Heart left ventricle (tissue), 16 donors: ENCODE measurements at places on chromosomes 2 and 18. TPM values are rescaled to one million over a fixed set of nuclear protein-coding genes. Genes with fewer than 3 reads are reported as not detected.

- H3K27ac ChIP-seq = peak overlapping the region; percentile 42
- peaks cover 43% of the 10 kb centered on the region for H3K4me1 ChIP-seq
Measured at GRCh38 chr2:45963816-45964215, 312.3 kb downstream of the PRKCE start.

- no peaks in the 10 kb centered on the region for H3K4me1 ChIP-seq
- H3K27ac ChIP-seq = no peak overlapping the region
- H3K27me3 ChIP-seq = no peaks in the 10 kb centered on the region
- no peak overlapping the region for H3K4me3 ChIP-seq
- DNase-seq = no peak
Measured at GRCh38 chr2:141766225-141766624, 364.6 kb downstream of the LRP1B start.

DNA sequence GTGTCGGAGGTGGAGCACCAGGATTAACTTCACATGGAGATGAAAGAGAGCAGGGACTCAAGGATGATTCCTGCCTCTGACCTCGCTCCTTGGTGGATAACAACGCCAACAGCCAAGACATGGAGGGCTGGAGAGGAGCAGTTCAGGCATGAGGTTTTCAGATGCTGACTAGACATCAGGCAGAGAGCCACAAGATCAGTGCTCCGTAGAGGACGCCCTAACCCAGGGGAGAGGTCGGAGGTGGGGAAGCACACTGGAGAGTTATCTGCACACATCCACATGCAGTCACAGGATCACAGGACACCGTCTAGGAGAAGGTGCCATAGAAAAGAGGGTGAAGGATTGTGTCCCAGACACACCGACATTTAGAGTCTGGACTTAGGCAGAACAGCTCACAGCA is 344.3 kb downstream of the EIPR1 start:
- DNase-seq = no peak
- H3K27me3 ChIP-seq = no peaks in the 10 kb centered on the region
- H3K4me1 ChIP-seq = no peaks in the 10 kb centered on the region

DNA sequence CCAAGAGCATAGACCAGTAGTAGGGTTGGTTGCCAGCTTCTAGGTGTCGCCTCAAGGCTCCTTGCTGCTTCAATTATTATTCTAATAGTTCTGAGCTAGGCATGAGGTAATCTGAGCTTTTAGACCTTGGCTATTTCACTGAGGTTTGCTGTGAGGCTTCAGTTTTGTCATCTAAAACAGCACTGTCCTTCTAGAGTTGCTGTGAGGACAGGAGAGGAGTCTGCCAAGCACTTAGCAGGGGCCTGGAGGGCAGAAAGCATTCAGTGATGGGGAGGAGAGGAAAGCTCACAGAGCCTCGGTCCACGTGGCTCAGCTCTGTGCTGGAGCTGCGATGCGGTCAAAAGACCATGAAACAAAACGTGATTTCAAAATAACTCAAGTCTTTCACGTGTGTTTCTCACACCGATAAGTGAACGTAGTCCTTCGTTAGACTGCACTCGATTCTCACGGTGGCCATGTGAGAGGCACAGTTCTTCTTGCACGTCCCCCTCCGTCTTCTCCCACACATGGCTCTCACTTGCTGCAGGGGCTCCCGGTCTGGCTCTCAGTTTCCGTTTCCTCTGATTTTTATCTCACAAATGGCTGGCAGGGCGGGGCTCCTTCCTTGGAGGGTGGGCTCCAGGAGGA is 113.7 kb downstream of the B3GNT2 start:
- H3K36me3 ChIP-seq = no peaks in the 10 kb centered on the region
- H3K27me3 ChIP-seq = no peaks in the 10 kb centered on the region
- peaks cover 43% of the 10 kb centered on the region for H3K4me1 ChIP-seq
- H3K27ac ChIP-seq = peak overlapping the region; percentile 48
- no peak for DNase-seq

- H3K4me1 ChIP-seq = peaks cover 4% of the 10 kb centered on the region
- H3K36me3 ChIP-seq = no peaks in the 10 kb centered on the region
- H3K27me3 ChIP-seq = no peaks in the 10 kb centered on the region
- H3K4me3 ChIP-seq = peak overlapping the region; percentile 98
- DNase-seq = no peak
Measured at GRCh38 chr2:69387770-69388481, 899 bp upstream of the GFPT1 start.

DNA sequence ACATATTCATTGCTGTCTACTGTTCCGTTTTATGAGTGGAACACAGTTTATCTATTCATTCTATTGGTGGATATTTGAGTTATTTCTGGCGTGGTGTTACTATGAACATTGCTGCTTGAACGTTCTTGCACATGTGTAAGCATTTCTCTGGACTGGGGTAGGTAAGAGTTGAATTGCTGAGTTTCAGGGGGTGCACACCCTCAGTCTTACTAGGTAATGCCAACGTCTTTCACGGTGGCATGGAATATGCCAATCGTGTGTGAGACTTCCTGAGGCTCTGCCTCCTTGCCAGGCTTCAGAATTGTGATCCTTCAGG is 56.4 kb upstream of the TXNDC2 start:
- no peak overlapping the region for H3K4me3 ChIP-seq
- H3K36me3 ChIP-seq = no peaks in the 10 kb centered on the region
- no peaks in the 10 kb centered on the region for H3K27me3 ChIP-seq
- H3K27ac ChIP-seq = peak overlapping the region; percentile 90
- DNase-seq = no peak

DNA sequence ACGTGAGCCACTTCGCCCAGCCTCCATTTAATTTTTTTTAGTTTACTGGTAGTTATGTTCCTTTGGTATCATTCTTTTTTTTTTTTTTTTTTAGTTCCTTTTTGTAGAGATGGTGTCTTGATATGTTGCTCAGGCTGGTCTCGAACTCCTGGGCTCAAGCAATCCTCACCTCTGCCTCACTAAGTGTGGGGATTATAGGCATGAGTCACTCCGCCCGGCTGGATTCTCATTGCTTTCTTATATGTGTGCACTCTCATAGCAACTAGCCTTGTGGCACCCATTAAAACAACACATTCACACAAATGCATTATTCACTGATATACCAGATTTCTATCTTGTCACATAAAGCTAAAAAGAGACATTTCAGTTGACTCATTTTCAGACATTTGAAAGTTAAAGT is 4.2 kb downstream of the TTC27 start:
- peaks cover 67% of the 10 kb centered on the region for H3K36me3 ChIP-seq
- H3K4me3 ChIP-seq = no peak overlapping the region
- no peaks in the 10 kb centered on the region for H3K27me3 ChIP-seq
- DNase-seq = no peak
- H3K27ac ChIP-seq = no peak overlapping the region

- no peak overlapping the region for H3K4me3 ChIP-seq
- peaks cover 5% of the 10 kb centered on the region for H3K27me3 ChIP-seq
- H3K36me3 ChIP-seq = no peaks in the 10 kb centered on the region
- DNase-seq = peak; percentile 31
- H3K4me1 ChIP-seq = peaks cover 36% of the 10 kb centered on the region
- peak overlapping the region; percentile 36 for H3K27ac ChIP-seq
Measured at GRCh38 chr18:44777457-44778192, 96.9 kb downstream of the SETBP1 start.

- H3K4me3 ChIP-seq = no peak overlapping the region
- no peak overlapping the region for H3K27ac ChIP-seq
Measured at GRCh38 chr2:65514555-65515195, 82.3 kb upstream of the SPRED2 start.

GRCh38 chr2:212361174-212361756 is 177.3 kb downstream of the ERBB4 start:
- H3K36me3 ChIP-seq = no peaks in the 10 kb centered on the region
- DNase-seq = no peak
- H3K4me3 ChIP-seq = no peak overlapping the region
- H3K27me3 ChIP-seq = no peaks in the 10 kb centered on the region
- no peak overlapping the region for H3K27ac ChIP-seq

The PLCL1 gene
- 97.6 TPM for total RNA-seq

The CYTIP gene
- total RNA-seq = 1.3 TPM

The C2orf69 gene
- total RNA-seq = 9.5 TPM

The PROM2 gene
- 1.4 TPM for total RNA-seq
